ENCODE measurements at places on chromosomes 6 and 20. TPM values are rescaled to one million over a fixed set of nuclear protein-coding genes. Genes with fewer than 3 reads are reported as not detected.

DNA sequence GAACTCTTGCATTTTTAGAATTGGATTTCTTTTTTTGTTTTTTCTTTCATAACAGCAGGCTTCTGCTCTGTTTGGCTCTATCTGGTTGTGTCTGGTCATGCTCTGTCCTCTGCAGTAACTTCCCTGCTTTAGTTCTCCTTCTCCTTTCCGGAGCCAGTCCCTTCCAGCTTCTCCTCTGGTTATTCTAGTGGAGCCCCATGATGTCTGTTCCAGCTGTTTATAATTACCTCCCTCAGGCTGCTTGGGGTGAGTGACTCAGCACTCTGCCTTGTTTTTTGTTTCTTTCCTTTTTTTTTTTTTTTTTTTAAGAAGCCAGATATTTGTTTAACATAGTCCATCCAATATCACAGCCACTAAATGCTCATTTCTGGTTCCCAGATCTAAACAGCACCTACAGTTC, 409.6 kb downstream of the MAFB start:
- no peak for DNase-seq

DNA sequence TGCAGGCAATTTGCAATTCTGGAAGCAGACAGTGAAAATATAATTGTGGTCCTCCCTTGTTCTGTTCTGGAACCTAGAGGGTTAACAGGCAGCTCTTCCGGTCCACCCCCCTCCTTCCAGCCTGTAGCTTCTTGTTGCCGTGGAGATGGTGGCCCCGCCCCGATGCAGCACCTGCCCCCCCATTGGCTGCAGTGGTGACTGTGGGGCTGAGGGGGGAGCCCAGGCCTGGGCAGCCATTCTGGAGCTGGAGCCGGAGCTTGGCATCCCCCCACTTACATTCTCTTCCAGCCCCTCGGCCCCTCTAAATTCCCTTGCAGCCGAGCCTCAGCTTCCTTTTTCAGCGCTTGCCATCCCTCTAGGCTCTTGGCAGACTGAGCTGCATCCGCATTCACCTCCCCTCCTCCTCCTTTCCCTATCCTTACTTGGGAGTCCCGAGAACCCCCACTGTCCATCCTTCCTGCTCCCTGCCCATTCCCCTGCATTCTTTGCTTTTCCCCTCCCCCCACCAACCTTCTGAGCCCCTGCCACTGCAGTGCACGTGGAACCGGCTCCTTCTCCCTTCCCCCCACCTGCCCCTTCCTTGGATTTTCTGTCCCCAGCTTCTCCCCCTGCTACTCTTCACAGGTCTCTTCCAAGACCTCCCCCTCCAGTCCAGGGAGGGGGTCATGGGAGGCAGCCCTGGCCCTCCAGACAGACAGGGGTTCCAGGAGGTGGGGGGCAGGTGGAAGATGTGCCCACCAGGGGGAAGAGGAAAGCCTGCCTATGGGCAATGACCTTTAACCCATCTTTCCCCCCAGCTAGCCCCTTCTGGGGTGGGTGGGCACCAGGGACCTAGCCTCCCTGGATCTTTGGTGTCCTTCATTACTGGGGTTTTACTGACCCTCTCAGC, 11.4 kb downstream of the SYNGAP1 start:
- DNase-seq: no peak

DNA sequence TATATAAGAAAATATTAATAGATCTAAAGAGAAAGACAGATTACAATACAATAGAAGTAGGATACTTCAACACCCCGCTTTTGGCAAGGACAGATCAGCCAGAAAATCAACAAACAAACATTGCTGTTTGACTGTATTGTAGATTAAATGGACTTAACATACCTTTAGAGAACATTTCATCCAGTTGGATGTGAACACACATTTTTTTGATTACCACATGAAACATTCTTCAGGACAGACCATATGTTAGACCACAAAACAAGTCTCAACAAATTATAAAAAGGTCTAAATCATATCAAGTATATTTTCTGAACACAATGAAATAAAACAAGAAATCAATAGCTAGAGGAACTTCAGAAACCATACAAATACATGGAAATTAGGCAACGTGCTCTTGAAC, 148.2 kb downstream of the TRMT11 start:
- DNase-seq: no peak

DNA sequence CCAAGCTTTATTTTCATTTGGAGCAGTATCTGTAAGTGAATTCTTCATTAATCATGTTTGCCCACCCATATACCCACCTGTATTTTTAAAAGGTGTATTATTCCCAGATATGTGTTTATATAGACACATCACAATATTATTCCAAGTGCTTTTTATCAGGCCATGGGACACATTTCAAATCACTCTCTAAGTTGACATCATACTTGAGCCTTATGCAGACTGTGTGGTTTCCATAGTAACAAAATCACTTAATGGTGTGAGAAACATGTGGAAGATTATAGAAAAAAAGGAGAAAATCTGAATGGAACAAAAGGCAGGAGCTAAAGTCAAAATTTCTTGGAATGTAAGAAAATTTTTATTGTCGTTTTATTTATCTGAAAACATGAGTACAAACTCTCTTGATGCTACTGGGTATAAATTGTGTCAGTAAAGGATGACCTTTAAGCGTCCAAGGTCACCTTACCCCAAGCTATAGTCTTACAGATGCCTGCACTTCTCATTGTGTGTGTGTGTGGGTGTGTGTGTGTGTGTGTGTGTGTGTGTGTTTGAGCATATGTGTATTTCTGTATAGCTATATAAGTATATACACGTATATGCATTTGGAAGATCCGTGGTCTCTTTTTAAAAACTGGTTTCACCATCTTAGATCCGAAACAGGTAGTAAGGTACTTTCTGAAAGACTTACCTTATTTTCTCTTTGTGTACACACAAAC, 79.8 kb upstream of the CCN6 start:
- DNase-seq: no peak

DNA sequence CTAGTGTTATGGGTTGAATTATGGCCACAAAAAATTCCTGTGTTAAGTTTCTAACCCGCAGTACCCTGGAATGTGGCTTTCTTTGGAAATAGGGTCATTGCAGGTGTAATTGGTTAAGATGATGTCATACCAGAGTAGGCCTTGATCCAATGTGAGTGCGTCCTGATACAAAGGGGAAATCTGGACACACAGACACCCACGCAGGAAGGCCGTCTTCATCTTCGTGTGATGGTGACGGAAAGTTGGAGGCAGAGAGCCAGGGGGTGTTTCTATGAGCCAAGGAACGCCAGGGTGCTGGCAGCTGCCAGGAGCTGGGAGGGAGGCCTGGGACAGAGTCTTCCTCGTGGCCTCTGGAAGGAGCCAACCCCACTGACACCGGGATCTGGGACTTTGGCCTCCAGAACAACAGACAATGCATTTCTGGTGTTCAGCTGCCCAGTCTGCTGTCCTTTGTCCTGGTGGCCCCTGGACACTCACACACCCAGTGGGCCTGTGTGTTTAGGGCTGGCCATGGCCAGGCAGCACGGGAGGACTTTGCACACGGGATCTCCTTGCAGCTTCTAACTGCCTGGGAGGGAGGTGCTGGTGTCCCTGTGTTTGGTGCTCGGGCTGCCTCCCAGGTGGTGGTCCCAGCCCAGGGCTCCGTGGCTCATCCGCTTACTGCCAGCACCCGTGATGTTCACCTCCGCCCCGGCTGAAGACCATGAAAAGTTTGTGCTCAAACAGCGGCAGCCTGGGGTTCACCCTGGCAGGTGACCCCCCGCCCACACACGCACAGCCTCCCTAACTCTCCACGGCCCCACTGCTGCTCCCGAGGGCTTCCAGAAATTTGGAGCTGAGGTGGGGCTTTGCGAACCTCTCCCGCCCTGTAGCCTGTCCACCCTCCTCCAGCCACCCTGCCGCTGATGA, 53.4 kb upstream of the GATA5 start:
- DNase-seq: no peak

DNA sequence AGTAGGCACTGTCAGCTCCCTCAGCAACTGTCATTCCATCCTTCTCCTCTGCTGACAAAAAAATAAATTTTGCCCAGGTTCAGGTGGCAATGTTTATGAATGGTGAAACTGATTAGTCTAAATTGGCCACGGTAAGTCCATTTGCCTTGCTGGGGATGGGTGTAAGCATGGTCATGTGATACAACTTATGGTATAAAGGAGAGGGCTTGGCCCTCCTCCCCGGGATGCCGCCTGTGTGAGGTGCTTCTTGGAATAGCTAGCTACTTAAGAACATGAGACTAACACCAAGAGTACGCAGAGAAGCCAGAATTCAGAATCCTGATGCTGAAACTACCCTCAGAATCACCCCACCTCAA, 94.4 kb upstream of the MAP7 start:
- no peak for DNase-seq

DNA sequence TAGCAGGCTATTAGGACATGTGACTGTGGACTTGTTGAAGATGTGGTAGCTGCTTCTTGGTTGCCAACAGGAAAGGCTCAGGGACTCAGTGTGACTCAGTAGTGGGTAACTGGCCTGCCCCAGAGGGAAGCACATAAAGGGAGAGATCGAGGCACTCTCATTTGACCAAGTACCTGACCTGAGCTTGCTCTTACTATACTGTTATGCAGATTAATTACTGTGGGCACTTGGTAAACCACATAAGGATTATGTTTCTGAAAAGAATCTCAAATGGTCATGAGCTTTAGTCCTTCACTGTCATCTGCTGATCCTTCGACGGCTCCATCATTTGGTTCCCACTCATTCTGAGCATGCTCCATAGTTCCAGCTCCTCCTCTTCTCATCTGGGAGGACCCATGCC, 48.2 kb upstream of the RPL7L1 start:
- DNase-seq: no peak

- DNase-seq: no peak
Observed at GRCh38 chr20:58128635-58129625, 99.5 kb downstream of the ANKRD60 start.

DNA sequence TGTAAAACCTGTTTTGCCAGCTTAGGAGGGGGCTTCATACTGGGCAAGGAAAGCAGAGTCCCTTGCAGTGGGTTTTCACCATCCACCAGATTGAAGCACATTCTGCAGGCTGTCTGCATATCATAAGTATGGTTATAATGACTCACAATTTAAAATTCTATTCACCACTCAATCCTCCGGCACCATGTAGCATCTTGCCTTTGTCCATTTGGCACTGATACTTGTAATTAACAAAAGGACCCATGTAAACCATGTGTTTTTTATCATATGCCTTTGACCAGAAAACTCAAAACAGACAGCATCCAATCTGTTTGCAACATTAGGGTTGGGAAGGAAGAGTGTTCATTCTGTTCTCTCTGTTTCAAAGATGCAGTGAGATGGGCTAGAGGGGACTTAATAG, 3.0 kb downstream of the CD83 start:
- DNase-seq: no peak

TBXT gene
- not detected for total RNA-seq

GRCh38 chr6:155406801-155407200, 48.8 kb downstream of the NOX3 start:
- no peak for DNase-seq

SRMS gene
- 0.63 TPM for total RNA-seq

GRCh38 chr6:158405933-158406332, 93.7 kb downstream of the TULP4 start:
- no peak for DNase-seq

SLPI gene
- 207 TPM for total RNA-seq

HCRTR2 gene
- not detected for total RNA-seq

PRSS35 gene
- total RNA-seq: 3.2 TPM

GRCh38 chr6:36327919-36328236, 8.8 kb downstream of the BNIP5 start:
- DNase-seq: no peak

DNA sequence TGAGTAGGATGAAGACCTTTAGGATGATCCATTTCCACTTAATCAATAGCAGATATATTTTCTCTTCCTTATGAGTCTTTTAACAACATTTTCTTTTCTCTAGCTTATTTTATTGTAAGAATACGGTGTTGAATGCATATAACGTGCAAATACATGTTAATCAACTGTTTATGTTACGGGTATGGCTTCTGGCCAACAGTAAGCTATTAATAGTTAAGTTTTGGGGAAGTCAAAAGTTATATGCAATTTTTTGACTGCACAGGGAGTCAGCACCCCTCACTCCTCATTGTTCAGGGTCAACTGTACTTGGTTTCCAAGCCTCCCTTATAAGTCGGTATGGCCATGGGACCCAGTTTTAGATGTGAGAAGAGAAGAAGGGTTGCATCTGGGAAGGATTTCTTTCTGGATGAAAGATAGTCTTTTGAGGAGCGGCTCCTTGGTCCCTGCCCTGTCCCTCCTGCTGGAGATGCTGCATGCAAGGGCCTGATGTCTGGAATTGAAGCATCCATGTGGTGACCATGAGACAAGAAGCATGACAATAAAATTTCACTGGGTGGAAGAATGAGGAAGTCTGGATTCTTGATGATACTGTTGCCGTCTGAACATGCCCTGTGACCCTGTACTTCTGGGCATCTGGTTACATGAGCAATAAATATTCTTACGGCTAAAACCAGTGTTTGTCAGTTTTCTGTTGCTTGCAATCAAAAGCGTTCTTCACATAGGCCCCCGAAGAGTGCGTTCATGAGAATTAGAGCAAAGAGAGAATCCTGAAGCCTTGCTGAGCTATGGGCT, 194.7 kb upstream of the PMEPA1 start:
- no peak for DNase-seq

- no peak for DNase-seq
Observed at GRCh38 chr6:53128842-53129241, 19.8 kb downstream of the GCM1 start.

WFDC5 gene
- total RNA-seq: not detected

SUMO4 gene
- not detected for total RNA-seq

CHD6 gene
- 34.7 TPM for total RNA-seq

PCK1 gene
- not detected for total RNA-seq

DNA sequence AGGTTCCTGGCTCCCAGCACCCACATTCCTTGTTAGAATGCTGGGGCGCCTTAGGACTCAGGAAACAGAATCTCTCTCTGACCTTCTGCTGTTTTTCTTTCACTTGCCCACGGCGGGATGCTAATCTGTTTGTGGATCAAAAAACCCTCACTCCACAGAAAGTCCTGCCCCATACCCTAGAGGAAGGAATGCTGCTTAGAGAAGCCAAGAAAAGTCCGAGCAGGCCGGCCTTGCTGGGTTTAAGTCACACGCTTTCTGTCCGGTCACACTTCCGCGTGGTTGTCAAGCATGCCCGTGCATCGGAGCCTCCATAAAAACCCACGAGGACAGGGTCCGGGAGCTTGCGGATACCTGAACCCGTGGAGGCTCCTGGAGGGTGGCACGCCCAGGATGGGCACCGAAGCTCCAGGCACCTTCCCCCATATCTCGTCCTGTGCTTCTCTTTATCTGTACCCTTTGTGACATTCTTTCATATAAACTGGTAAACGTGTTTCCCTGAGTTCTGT, 223.1 kb downstream of the NRN1 start:
- no peak for DNase-seq

DNA sequence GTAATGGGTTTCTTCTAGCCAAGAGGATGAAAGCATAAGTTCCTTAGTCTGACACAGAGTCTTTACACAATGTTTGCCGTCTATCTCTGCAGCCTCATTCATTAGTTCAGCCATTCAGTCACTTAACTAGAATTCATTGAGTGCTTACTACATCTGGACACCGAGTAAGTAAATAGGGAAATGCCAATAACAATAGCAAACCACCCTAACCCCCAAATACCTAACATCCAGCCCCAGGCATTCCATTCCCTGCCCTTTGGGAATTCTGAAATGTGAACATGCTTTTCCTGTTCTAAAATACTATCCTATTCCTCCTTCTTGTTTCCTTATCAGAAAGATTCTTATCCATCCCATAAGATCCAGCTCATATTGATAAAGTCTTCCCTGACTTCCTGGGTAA, 277.6 kb upstream of the RNF217 start:
- no peak for DNase-seq

Measured in PC-3 (cell line).